ENCODE measurements at places on chromosomes 5 and 9. TPM values are rescaled to one million over a fixed set of nuclear protein-coding genes. Genes with fewer than 3 reads are reported as not detected.
A peak's percentile ranks its signal among the peaks of the same experiment; 100 is the strongest.

Gene SLCO6A1
- total RNA-seq: not detected

Gene CLIC3
- total RNA-seq: 4.0 TPM

Gene NRG2
- 1.9 TPM for total RNA-seq

Gene SOX30
- 0.09 TPM for total RNA-seq

Gene SLC2A8
- 15.3 TPM for total RNA-seq

Gene ACSL6
- 1.4 TPM for total RNA-seq

Gene SPDL1
- 6.8 TPM for total RNA-seq

Gene SLC6A19
- 2.2 TPM for total RNA-seq

Gene MAST4
- 31.4 TPM for total RNA-seq

Gene ANKDD1B
- total RNA-seq: 3.1 TPM

Gene PCDHGA7
- 4.1 TPM for total RNA-seq

Gene OLFM1
- 33.7 TPM for total RNA-seq

Gene TNC
- 254 TPM for total RNA-seq

Gene SH3RF2
- 4.9 TPM for total RNA-seq

GRCh38 chr9:126646162-126646561 lies 32.4 kb downstream of the LMX1B start:
- DNase-seq: no peak

DNA sequence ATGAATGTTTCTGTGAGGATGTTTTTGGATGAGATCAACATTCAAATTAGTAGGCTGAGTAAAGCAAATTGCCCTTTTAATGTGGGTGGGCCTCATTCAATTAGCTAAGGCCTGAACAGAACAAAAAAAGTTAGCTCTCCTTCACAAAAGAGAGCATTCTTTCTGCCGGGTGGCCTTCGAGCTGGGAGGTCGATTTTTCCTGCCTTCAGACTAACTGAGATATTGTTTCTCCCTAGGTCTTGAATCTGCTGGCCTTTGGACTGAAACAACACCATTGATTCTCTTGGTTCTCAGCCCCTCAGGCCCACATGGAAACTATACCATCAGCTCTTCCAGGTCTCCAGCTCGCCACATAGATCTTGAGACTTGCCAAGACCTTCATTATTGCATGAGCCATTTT lies 29.1 kb upstream of the FREM1 start:
- no peak for DNase-seq

GRCh38 chr9:111902391-111903139 lies 6.0 kb downstream of the UGCG start:
- DNase-seq: no peak

- no peak for DNase-seq
Measured at GRCh38 chr5:124522992-124523391, 223.4 kb downstream of the ZNF608 start.

DNA sequence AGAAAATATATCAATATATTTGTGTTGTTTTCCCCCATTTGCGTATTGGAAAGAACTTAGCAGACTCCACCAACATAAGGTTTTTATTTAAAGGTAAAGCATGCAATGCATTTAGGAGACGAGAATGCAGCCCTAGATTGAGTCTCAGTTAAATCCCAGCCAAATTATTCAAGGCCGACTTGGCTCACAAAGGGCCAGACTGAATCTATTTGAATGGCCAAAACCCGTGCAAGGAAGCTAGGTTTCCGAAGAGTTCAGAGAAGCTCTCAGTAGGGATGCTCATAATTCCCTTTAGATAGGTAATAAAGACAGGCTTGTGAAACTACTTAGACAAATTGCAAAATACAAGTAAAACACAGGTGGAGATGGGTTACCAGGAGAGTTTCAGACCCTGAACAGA lies 520.3 kb downstream of the CDH9 start:
- DNase-seq: no peak

- no peak for DNase-seq
Measured at GRCh38 chr5:63145167-63145566, 566.5 kb downstream of the LRRC70 start.

- DNase-seq: no peak
Measured at GRCh38 chr5:177319913-177320588, 8.4 kb upstream of the MXD3 start.

DNA sequence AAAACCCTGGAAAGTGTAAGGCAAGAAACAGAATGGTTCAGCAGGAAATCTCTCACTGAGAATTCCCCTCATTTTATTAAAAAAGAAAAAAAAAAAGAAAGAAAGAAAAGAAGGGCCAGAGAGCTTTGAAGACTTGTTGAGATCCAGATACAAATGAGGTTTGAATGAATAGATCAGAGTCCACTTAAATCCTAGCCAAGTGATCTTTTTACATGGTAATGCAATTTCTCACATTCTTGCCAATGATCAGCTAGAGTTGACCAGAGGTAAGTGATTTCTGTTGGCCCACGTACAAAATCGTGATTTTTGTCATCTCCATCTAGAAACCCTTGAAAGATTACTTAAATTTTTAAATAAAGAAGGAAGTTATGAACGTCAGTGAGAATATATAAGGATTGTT lies 261.5 kb upstream of the PCSK5 start:
- no peak for DNase-seq

DNA sequence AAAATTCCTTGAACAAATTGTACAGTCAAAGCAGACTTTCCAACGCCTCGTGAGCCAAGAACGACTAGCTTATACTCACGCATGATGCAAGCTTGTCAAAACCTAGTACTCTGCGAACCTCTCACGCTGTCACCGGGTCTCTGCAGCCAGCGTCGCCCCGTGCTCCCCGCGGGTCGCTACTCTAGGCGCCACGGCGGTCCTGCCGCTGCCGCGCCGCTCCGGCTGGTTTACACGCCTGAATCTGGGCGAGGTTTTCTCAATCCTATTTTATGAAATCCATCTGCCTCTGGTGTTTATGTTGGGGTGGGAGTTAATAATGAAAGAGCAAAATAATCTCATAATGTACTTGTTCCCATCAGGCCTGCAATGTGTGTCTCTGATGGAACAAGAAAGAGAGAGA lies 90.9 kb downstream of the SV2C start:
- no peak for DNase-seq

GRCh38 chr5:170746075-170746960 lies 37.2 kb upstream of the GABRP start:
- DNase-seq: peak; percentile 64

- DNase-seq: no peak
Measured at GRCh38 chr9:72958485-72959281, 5.8 kb upstream of the ALDH1A1 start.

GRCh38 chr5:35753500-35753899 lies 103.2 kb upstream of the IL7R start:
- DNase-seq: no peak

DNA sequence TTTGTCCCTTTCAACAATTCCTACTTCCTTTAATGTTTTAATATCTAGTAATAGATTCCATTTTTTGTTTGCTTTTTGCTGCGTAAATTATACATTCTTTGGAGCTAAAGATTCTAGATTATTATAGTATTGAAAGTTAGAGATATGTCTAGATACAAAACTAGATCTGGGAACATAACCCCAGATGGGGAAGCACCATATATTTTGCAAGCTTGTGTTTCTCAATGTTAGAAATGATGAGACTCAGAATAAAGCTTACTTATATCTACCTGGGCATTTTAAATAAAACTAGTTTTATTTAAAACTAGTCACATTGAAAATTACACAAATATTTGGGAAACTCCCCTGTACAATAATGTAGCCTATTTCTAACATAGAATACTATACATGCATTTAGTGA lies 32.2 kb downstream of the TRIO start:
- no peak for DNase-seq

- DNase-seq: no peak
Measured at GRCh38 chr9:128771094-128771721, 519 bp downstream of the ZER1 start.

DNA sequence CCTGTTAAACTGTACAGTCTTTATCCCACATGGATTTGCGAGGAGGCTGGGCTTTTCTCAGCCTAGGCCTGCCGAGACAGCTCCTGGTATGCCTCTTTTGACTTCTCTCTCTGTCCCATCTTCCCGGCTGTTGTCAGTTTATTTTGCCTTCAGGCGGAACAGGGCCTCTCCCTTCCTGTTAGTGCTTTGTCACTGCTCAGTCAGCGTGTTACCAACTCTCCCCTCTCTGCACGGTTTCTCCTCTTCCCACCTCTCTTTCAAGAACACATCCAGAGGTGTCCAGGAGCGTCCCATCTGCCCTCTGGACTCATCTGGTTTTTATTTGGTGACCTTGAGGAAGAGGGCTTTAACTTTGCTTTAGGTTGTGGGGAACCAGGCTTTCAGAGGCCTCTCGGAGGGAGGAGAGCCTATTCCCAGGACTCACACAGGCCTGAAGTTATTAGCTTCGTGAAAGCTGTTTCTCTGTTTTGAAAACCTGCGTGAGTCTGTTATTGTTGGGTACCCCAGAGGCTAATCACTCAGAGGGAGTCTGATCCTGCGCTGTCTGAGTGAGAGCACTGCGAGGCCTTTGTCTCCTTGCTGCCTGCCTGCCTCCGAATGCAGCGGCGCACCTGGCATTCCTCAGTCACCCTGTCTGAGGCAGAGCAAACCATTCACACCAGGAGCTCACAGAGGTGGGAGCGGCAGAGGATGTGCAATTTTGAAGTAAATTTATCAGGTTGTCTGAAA lies 234.4 kb upstream of the MPDZ start:
- DNase-seq: no peak

DNA sequence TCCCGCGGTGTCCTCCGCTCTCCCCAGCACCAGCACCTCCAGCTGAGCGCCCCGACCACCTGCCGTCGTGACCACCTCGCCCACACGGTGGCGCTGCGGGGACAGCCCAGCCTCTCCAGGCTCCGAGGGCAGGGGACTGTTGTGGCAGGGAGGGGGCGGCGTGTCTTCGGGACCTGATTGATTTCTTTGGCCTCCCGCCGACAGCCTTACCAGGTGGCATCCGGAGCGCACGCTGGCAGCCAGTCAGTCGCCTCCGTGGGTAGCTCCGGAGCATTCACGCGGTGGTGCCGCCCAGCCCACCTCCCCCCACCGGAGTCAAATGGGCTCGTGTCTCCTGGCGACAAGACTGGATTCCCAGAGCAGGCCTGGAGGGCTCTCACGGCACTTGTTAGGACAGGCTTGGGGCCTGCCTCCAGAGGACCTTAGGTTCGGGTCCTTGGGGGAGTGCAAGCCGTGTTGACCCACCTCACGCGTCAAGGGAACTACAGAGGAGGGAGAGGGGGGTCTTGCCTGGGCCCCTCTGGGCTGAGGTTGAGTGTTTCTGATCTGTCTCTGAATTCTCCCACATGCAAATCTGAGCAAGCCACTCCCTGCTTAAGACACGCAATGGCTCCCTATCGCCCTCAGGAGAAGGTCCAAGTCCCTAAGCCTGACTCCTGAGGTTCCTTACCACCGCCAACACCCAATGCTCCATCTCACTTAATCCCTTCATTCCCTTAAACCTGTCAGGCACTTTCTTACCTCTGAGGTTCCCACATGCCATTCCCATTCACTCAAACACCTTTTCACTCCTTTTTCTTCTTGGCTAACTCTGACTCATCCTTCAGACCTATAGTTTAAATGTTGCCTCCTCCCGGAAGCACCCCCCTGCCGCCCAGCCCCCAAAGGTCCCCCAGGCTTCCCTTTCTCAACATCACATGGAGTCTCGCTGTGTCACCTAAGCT lies 51.2 kb upstream of the GGTA1 start:
- peak; percentile 92 for DNase-seq

- no peak for DNase-seq
Measured at GRCh38 chr9:5089737-5090136, 95.7 kb downstream of the INSL6 start.

DNA sequence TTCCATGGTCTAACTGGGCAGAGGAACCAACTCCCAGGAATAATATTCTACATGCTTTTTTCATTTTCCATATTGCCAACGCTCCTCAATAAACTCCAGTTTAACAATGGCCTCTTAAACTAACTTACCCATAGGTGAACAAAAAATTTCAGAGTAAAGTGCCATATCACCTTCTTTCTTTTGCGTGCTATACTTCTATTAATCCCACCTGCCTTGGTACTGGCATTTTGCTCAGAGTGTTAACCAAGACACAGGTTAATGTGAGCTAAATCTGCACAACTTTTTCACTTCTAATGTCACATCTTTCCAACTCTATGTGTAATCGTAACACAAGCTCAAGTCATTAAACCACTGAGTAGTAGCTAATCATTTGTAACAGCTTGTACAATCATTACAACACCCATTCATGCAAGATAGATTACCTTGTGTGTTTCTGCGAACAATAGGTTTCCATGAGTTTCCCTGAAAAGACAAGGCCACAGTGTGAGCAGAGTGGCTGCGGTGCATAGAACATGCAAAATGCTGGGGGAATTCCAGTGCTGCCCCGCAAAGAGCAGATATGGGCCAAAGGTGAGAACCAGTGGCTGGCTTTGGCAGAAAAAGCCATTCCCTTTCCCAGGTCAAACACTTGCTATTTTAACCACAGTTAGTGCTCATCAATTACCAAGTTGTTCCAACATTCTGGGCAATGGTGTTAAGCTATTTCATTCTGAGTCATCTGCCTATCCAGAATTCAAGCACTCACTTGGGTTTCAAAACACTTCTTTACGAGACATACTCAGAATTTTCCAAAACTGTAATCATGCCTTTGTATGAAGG lies 42.8 kb downstream of the TIMD4 start:
- peak; percentile 11 for DNase-seq

GRCh38 chr5:36704131-36704530 lies 97.7 kb downstream of the SLC1A3 start:
- DNase-seq: no peak

- DNase-seq: no peak
Measured at GRCh38 chr5:55022450-55022849, 1.6 kb upstream of the GZMK start.

GRCh38 chr9:26656003-26656870 lies 236.4 kb downstream of the CAAP1 start:
- peak; percentile 66 for DNase-seq
